Activated CD4-positive, alpha-beta T cell treated with anti-CD3 and anti-CD28 coated beads, Interleukin-2, Interleukin-6, amounts not matched to agents 100 ng/mL and 50 ng/mL, durations not matched to agents 16 hours and 8 hours (primary cell): ENCODE measurements at places on chromosomes 2 and 18.

- DNase-seq = no peak
Observed at GRCh38 chr18:46772357-46772756, 15.5 kb upstream of the ST8SIA5 start.

DNA sequence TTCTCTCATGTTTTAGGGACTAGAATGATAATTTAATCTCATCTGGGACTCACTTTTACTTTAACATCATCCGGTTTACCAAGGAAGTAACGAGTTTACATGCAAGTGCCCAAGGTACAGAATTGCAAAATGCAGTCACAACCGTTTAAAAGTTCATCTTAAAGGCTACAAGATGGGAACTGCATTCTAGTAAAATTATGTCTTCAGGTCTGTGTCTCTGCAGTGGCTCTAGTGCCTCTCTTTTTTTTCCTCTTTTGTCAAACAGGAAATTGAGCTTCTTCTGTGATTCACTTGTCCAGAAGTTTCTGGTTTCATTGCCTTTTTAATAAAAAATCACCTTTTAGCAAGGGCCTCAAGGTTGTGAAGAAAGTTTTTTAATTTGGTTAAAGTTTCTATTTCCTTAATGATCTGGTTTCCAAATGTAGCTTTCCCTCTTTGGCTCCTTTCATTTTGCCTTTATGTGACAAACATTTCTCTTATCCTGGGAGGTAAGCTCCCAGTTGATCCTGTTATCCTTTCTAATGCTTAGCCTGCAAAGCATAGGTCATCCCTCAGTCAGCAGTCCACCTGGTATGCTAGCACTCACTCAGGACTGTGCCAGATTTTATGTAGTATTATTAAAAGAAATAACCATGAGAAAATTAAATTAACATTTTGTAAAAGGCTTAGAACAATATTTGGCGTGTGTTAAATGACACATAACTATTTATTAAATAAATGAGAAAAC, 2.4 kb downstream of the GLS start:
- DNase-seq = peak; percentile 37

- DNase-seq = no peak
Observed at GRCh38 chr18:23730857-23731256, 41.6 kb downstream of the LAMA3 start.

DNA sequence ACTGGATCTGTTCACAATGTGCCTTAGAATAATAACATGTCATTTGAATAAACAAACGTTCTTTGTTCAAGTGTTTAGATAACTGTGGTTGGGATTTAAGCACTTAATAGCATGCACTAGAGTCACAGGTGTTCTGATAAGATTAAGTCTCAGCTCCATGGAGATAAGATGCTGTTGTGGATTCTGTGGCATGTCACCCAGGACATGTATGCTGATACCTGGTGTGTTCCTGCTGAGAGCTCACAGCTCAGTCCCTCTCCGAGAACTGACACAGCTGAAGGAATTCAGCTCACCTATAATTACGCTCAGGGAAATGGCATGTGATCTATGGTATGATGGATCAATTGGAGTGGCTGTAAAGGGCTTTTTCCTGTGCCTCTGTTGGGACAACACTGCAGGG, 75.4 kb upstream of the ST6GAL2 start:
- no peak for DNase-seq

GRCh38 chr18:986051-986450, 81.4 kb downstream of the ADCYAP1 start:
- no peak for DNase-seq

DNA sequence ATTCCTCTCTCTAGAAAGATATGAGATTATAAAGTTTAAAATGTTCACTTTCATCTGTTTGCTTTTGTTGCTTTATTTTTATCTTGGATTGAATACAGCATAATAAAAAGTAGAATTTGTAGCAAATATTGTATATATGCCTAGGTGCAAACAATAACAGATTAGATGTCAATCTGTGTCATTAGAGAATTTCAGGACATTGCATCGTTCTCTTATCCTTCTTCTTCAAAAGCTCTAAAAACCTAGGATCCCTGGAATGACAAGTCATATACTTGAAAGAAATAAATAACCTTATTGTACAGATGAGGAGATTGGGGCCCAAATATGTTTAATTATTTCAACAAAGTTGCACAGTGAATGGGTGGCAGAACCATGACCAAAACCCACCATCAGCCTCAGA, 102.8 kb upstream of the BZW1 start:
- no peak for DNase-seq

GRCh38 chr2:20818820-20819219, 4.1 kb downstream of the LDAH start:
- peak; percentile 78 for DNase-seq

GRCh38 chr2:238974501-238975166, 126.7 kb downstream of the TWIST2 start:
- DNase-seq = no peak

DNA sequence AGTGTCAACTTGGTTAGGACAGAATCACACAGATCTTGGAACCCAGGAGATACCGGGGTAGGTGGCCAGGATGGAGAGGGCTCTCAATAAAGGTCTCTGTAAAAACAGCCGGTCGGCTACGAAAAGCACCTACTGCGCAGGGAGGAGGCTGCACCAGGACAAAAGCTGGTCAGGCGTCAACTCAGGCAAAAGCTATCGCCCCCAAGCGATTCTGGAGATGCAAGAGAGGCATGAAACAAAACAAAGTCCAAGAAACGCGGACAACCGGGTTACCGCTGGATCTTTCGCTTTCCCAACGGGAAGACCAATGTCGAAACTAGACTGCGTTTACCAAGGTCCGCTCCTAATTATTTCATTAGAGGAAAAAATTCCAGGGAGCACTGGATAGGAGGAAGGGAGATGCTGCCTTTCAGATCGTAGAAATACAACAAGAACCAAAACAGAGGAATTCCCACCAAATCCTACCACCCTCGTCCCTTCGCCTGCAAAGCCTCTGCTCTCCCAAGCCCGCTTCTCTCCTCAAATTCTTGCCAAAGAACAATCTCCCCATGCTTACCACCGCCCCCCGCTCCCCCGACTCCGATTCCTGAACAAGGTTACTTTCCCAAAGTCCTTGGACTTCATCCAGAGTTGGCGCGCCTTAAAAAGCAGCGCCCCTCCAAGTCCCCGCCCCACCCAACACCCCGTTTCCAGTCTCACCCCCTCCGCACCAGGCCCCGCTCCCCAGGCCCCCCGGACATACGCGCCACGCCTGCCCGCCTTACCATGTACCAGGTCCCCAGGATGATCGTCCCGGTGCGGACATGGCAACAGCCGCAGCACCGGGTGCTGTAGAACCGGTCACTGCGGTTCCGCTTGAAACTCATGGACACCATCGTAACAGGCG, 539 bp downstream of the LAPTM4A start:
- DNase-seq = peak; percentile 52

DNA sequence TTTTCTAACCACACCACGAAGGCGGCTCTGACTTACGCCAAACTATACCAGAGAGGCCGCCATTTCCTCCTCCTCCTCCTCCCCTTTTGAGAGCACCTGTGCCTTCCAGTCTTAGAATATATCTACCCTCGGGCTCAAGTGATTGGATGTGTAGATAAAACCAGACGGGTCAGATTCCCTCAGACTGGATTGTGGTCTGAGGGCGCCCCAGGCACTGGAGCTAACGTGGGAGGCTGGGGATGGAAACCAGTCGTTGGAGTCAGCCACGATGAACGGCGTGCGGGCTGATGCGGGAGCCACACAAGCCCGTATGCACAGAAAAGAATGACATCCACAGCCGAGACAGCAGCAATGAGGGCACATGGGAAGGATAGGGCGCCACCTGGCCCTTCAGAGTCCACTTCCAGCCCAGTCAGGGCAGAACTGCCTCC, 12.3 kb upstream of the ODC1 start:
- no peak for DNase-seq

- no peak for DNase-seq
Observed at GRCh38 chr2:100365434-100365833, 43.1 kb upstream of the LONRF2 start.

DNA sequence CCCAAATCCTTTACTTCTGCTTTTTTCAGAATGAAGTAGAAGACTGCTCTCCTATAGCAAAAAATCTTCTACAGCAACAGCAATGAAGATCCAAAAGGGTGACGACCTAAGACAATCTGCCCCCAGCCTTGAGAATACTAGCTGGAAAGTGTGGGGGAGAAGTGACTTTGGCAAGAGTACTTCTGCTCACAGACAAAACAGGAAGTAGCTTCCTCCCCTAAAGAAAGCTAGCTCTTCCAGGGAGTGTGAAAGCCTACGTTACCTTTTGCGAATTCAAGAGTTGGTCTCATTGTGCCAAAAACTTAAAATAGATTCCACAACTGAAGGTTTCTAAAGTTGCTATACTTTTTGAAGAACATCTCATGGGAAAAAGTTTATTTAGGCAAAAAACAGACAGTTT, 1069.2 kb upstream of the CHAC2 start:
- no peak for DNase-seq

DNA sequence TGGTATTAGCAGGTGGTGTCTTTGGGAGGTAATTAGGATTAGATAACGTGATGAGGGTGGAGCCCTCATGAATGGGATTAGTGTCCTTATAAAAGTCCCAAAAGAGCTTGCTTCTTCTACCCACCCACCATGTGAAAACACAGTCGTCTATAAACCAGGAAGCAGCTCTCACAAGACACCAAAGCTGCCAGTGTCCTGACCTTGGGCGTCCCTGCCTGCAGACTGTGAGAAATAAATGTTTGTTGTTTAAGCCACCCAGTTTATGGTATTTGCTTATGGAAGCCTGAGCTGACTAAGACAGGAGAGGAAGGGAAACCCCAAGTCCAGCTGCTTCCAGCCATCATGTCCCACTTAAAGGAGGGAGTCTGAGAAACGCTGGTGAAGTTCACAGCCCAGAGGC, 13.6 kb downstream of the ADI1 start:
- DNase-seq = no peak

DNA sequence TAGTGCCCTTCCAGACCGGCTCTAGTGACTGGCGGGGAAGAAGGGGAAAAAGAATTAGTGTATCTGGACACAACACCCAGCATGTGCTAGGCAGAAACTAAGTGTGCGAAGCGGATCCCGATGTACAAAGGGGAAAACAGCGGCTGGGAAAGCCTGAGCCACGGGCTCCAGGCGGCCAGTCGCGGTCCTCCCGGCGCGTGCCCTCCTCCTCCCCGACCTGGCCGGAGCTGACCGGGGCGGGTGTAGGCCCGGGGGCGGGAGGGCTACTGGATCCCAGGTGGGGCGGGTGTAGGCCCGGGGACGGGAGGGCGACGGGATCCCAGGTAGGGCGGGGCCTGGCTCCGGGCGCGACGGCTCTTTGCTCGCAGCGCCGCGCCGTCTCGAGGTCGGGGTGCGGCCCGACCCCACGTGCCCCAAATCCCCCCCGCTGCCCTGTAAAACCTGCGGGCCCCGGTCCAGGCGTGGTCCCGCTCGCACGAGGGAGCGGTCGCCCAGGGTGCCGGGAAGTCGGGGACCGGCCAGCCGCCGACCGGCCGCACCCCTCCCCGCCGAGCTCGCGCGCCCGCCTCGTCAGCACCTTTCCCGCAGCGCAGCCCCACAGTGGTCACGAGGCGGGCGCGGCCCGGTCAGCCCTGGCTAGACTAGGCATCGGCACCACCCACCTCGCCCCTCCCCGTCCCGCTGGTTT, 48.8 kb downstream of the C2orf42 start:
- DNase-seq = no peak

- DNase-seq = no peak
Observed at GRCh38 chr2:225100269-225100668, 58.0 kb upstream of the DOCK10 start.

GRCh38 chr2:102788216-102788884, 26.5 kb downstream of the TMEM182 start:
- no peak for DNase-seq

DNA sequence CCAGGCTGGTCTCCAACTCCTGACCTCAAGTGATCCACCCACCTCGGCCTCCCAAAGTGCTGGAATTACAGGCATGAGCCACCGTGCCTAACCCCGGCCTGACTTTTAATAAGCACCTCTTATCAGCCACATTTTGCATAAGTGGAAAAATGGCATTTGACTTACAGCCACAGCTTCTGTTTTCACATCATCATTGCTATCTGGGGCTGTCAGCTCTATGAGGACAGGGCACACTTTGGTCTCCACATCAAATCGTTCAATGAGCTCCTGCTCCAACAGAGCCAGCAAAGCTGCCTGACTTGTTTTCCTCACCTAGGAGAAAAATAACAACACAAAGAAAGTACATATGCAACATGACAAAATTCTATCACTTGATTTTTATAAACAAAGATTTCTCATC, 26.4 kb downstream of the PPP4R1 start:
- no peak for DNase-seq

- DNase-seq = no peak
Observed at GRCh38 chr2:226190479-226191252, 609.0 kb downstream of the IRS1 start.

- DNase-seq = no peak
Observed at GRCh38 chr2:201790291-201790690, 9.6 kb upstream of the ALS2 start.

DNA sequence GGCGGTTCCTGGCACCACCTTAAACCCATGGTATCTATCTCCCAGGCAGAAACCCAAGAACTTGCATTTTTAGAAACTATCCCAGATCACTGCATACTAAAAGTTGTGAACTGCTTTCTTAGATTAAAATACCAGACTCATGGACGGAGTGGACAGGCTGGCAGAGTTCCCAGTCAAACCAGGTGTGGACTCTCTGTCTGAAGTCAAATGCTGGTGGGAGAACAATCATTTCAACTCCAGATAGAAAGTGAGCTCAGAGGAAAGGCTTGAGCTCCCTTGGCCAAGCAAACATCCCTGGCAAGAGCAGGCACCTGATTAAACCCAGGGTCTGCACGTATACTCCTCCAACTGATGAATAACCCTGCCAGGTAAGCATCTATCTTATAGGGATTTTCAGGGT, 19.5 kb downstream of the NXPH2 start:
- DNase-seq = no peak

- DNase-seq = peak; percentile 38
Observed at GRCh38 chr2:37529830-37530415, 141.5 kb downstream of the CDC42EP3 start.

GRCh38 chr18:48493434-48494230, 45.2 kb upstream of the CTIF start:
- no peak for DNase-seq

DNA sequence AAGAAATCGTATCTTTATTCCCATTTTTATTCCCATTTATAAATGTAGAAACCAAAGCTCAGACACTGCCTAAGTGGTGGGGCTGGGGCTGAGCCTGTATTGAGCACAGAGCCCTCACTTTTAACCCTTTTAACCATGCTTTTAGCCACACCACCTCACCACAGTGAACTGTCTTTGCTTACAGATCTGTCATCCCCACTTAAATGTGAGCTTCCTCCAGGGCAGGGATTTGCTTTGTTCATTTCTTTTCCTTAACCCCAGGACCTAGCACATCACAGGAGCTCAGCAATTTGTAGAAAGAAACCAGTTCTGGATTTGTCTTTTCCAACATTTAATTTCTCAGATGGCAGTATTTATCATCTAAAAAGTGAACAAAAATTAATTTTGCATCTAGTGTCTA, 2.2 kb downstream of the BOD1L2 start:
- no peak for DNase-seq
